ENCODE measurements at places on chromosomes 3 and 15.

GRCh38 chr3:172787746-172788145 lies 37.2 kb downstream of the ECT2 start:
- DNase-seq: no peak

- no peak for DNase-seq
Observed at GRCh38 chr3:16113704-16114103, 60.8 kb upstream of the GALNT15 start.

DNA sequence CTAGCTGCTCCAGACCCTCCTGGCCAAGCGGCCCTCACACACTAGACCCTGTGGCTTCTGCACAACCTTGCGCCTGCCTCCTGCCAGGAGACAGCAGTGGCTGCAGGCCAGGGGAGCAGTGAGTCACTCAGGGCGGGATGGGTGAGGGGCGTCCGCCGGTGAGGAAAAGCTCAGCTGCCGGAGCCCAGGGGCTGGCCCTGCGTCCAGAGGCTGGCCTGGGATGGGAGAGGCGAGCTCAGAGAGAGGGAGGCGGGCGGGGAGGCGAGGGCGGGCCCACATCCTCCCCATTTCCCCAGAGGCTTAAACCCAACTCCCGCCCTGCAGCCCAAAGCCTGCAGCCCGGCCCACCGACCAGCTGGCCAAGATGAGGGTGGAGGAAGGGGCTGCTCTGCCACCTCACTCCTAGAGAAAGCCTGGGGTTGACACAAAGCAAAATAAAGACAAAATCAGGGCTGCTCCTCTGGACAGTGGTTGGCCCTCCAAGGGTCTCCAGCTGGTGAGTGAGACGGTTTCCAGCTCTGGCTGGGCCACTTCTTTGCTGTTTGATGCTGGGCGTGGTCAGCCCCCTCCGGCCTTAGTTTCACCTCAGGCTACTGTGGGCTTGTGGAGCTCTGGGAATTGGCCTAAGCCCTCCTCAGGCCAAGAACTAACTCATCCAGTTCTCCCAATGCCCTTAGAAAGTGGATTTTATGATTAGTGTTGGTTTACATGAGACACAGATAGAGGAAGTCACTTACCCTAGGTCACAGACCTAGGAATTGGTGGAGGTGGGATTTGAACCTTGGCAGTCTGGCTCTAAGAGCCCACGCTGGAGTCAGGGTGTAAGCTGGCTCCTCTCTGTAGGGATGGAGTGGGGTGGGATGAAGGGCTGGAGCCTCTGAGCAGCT lies 50.6 kb downstream of the IQSEC1 start:
- no peak for DNase-seq

DNA sequence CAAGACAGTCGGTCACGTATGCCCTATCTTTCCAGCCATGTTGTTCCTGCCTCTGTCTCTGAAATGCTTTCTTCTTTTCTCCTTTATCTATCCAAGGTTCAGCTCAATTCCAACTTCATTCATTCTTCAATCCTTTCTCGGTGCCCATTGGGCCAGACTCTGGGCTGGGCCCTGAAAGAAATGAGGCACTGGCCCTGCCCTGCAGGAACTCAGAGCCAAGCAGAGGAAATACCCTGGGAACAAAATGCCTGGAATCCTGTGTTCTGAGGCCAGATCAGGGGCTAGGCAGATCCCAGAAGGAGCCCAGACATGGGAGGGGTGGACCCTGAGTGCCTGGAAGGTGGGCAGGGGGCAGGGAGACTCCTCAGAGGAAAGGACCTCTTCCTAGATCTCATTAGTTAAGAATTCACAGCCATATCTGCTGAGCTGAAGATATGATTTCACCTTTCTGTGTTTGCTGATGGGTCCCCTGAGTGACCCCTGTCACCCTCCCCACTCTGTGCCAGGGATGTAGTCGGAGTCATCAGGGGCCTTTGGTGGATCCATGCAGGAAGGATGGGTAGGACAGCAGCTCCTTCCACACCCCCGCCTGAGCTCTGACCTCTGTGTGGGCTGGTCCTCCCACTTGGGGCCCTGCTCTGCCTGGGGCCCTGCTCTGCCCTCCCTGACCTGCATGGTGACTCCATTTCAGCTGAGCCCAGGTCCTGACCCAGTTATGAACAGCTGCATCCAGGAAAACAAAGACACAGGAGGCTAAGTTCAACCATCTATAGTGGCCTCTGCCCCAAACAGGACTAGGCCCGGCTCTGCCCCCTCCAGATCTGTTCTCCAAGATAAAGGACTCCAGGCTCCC lies 5.3 kb upstream of the DAPK2 start:
- no peak for DNase-seq

DNA sequence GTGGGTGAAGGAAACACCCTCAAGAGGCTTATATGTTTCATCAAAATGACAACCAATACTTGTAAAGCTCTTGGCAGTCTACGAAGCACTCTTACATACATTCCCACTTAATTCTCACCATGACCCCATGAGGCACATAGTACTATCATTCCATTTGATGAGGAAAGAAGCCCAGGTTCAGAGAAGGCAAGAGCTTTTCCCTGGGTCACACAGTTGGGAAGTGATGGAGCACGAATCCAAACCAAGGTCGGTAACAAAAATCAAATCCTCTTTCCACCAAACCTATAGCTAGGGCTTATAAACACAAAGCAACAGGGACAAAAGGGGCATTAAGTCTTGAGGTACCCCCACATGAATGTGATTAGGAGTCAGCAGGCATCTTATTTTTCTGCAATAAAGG lies 187.1 kb downstream of the UACA start:
- no peak for DNase-seq

- DNase-seq: no peak
Observed at GRCh38 chr3:169250000-169250399, 413.5 kb downstream of the MECOM start.

GRCh38 chr3:47441796-47442551 lies 33.8 kb downstream of the SCAP start:
- DNase-seq: no peak

DNA sequence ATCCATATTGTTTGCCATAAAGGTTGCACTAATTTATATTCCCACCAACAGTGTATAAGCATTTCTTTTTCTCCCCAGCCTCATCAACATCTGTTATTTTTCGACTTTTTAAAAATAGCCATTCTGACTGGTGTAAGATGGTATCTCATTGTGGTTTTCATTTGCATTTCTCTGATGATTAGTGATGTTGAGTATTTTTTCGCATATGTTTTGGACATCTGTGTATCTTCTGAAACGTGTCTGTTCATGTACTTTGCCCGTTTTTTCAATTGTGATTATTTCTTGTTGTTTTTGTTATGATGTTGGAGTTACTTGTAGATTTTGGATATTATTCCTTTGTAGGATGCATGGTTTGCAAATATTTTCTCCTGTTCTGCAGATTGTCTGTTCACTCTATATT lies 46.5 kb downstream of the TP63 start:
- no peak for DNase-seq

DNA sequence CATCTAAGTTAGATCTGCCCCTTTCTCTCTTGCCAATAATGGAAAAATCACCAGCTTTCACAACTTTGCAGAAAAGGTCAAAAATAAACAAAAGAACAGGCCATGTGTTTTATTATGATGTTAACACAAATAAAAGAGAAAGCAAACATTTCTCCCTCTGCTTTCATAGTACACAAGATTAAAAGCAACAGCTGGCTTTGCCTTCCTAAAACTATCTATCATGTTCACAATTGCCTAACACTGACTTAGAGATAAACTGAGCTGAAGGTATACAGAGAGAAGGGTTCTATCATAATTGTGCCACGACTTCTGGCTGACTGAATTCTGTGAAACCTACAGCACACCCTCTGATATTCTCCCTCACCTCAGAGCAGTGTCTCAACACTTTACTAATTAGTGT lies 29.4 kb downstream of the AADAC start:
- DNase-seq: no peak

DNA sequence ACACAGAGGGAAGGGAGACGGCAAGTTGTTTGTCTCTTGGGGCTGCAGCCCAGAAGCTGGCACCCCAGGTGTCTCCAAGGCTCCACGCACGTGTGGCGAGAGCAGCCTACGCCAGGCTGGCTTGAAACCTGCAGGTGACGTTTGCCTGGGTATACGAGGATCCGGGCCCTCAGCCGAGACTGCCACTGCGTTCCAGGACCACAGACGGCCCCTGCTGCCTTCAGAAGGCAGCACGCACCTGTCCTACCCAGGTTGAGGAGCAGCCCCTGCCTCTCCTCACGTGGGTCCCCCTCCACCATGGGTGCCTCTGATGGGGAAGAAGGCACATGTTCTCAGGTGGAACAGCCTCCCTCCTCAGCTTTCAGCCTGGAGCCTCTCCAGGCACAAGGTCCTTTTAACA lies 75.3 kb upstream of the PRR20G start:
- no peak for DNase-seq

GRCh38 chr3:194250098-194251002 lies 100.8 kb downstream of the CPN2 start:
- no peak for DNase-seq

DNA sequence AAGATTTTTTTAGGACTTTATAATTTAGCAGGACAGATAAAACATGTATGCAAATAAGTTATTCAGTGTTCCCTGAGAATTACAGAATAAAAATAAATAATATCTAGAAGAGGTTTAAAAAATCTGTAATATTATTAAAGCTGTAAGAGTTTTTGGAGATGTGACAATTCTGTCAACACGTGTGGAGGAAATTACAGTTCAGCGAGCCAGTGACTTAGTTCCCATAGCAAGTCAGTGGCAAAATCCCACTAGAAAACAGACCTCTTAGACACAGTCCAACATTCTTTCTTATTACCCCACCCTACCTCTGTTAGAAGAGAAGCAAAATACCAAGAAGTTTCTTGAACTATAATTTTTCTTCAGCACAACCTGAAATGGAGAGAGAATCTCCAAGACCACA lies 16.2 kb upstream of the DENND6A start:
- no peak for DNase-seq

GRCh38 chr3:82236257-82236656 lies 474.8 kb upstream of the GBE1 start:
- no peak for DNase-seq

DNA sequence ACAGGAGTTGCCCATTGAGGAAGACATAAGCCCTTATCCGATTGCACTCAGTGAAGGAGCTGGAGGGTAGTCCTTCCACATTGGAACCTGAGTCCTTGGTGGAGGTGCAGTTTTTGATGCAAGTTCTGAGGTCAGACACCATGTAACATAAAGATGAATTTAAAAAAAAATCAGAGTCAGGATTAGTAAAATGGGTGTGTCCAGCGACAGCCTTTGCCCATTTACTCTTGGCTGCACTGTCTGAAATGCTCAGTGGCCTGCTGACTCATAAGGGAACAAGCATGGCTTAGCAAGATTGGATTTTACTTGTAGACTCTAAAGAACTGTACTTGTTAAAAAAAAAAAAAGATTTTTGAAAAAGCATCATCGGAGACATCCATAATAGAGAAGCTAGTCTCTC lies 241.1 kb upstream of the TOPAZ1 start:
- no peak for DNase-seq

GRCh38 chr3:34323517-34323916 lies 525.1 kb downstream of the PDCD6IP start:
- no peak for DNase-seq

DNA sequence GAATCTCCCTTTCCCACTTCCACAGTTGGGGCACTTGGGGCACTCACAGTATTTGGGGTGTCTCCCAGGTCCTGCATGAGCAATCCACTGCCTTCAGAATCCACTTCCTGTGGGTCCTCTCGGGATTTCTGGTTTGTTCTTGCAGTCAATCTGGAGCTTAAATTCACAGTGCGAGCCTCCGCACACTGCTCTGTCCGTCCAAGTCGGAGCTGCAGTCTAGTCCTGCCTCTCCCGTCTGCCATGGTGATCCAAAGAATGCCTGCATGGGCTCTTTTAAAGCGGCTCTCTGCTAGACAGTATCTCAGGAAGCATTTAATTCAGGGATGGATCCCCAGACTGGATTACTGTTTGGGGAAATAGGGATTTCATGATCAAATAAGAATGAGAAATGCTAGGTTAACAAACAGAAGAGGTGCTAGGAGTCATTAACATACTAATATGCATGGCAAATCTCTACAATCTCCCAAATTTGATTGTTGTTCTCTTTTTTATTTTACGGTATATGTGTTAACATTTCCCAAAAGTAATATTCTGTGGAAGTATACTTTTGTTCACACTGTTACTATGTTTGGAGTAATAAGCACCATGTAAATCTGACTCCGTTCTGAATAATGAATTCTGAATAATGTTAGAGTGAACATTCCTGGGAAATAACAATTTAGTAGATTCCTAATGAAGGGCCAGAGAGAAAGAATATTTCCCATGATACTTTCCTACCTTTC lies 142.5 kb downstream of the HCN4 start:
- DNase-seq: no peak

GRCh38 chr3:174614036-174614435 lies 245.1 kb upstream of the NAALADL2 start:
- no peak for DNase-seq

DNA sequence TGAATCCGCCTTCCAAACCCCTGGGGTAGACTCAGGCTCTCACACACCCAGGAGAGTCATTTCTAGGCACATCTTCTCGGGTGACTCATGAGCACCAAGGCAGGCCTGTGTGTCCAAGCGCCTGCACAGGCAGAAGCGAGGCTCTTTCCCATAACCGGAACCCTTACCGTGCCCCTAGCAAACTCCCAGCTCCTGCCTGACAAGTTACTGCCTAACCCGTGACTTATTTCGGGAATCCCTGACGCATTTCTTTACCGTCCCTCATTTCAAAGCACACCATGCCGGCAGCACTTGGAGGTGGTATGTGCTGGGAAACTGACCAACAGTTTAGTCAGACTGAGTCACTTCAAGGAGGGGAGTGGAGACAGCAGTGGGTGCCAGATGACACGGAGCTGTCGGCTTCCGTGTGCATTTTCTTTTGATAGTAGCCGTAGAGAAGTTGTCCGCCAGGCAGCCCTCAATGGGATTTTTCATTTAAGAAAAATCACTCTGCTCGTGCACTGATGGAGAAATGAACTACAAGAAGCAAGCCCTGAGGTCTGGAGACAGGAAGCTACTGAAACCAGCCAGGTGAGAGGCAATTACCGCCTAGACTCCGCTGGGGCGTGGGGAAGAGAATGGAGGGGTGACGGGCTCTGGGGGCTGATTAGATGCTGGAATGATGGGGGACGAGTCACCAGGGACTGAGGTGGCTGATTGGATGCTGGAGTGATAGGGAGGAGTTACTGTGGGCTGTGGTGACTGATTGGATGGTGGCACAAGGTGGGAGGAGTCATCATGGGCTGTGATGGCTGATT lies 17.3 kb upstream of the HRH1 start:
- DNase-seq: no peak

DNA sequence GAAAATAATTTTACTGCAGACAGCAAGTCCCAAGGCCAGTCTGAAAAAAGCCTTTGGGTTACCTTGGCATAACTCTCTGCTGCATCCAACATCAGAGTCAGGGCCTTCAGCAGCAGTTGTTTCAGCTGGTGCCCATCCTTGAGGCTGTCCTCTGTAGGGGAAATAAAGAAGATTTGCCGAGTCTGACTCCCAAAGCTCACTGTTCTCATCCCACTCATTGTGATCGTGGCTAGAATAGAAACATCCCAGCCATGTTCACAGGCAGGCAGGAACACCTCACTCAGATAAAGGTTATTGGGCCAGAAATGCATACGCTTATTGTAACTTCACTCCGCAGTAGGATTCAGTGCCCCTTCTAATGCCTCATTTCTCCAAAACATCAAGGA lies 29.2 kb downstream of the EIF3J start:
- no peak for DNase-seq

All from activated T-helper 1 cell treated with anti-CD3 and anti-CD28 coated beads, Interleukin-12 subunit alpha, Interleukin-12 subunit beta, Interleukin-2, Interleukin-4 antibody, amounts not matched to agents 30 ng/mL and 10 ng/mL and 1 ng/mL, durations not matched to agents 14 hours and 24 hours and 36 hours (primary cell).